ENCODE measurements at places on chromosomes 12 and 14.

GRCh38 chr12:127570793-127571360, 696.1 kb upstream of the TMEM132C start:
- no peak for DNase-seq

DNA sequence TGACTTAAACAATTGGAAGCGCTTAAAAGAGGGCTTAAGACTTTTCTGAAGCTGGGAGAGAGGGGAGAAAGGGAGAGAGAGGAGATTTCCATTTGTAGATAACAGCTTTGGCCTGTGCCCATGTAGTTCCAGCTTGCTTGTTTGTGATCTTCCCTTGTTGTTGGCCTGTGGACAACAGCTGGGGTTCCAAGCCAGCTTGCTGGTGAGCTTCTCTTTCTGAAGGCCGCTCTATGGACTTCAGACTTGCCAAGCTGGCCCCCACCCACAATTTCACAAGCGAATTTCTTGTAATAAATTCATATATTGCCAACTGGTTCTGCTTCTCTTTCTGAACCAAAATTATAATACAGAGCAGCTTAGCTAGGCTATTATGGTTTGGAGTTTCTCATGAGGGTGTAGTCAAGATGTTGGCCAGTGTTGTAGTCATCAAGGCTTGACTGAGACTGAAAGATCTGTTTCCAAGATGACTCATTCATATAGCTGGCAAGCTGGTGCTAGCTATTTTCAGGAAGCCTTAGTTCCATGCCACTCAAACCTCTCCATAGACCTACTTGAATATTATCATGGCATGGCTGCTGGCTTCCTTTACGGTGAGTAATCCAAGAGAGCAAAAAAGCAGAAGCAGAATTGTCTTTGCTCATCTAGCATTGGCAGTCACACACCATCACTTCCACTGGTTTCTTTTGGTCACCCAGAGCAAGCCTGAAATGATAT, 89.4 kb downstream of the ATP23 start:
- peak; percentile 18 for DNase-seq

GRCh38 chr12:79674629-79675028, 16.1 kb downstream of the PAWR start:
- no peak for DNase-seq

GRCh38 chr12:38886064-38886463, 19.3 kb downstream of the CPNE8 start:
- peak; percentile 8 for DNase-seq

- no peak for DNase-seq
These were observed 57.2 kb downstream of the LRRC74A start for GRCh38 chr14:76883447-76883846.

DNA sequence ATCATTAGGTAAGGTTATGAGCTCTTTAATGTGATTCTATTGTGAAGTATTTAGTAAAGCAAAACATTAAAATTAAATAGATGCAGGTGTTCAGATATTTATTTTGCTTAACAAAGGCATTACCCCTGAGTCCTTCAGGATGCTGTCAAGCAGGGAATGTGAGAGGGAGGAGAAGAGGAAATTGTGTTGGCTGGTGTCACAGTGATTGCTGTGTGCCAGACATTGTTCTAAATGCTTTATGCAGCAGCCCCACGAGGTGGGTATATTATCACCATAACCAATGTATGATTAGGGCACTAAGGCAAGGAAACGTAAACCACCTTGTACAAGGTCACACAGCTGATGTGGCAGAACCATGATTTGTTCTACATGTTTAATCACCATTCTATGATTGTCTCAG, 80.1 kb downstream of the STAB2 start:
- no peak for DNase-seq

- DNase-seq: no peak
These were observed 5.1 kb downstream of the ERBB3 start for GRCh38 chr12:56084958-56085543.

DNA sequence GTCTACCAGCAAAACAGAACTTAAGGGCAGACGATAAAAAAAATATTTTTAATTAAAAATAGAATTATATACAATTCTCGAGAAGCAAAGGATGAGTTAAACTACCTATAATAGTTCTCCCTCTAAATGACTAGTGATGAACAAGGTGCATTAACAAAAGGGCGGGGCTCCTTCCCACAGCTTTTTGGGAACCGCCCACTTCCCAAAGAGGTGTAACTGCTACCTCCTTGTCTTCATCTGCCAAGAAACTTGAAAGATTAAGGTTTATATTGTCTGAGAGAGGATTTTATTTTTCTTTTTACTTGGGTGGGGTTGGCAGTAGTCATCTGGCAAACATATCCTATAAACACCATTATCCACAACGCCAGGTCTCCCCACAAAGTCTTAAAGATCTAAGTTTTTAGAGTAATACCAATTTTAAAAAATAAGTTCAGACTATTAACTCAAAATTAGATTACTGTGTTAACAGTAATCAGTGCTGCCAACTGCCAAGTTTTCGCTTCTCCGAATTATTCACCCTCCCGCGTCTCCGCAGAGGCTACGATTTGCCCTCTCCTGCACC, 938 bp downstream of the RALGAPA1 start:
- DNase-seq: peak; percentile 21

- peak; percentile 3 for DNase-seq
These were observed 720 bp upstream of the FGF6 start for GRCh38 chr12:4446335-4446734.

DNA sequence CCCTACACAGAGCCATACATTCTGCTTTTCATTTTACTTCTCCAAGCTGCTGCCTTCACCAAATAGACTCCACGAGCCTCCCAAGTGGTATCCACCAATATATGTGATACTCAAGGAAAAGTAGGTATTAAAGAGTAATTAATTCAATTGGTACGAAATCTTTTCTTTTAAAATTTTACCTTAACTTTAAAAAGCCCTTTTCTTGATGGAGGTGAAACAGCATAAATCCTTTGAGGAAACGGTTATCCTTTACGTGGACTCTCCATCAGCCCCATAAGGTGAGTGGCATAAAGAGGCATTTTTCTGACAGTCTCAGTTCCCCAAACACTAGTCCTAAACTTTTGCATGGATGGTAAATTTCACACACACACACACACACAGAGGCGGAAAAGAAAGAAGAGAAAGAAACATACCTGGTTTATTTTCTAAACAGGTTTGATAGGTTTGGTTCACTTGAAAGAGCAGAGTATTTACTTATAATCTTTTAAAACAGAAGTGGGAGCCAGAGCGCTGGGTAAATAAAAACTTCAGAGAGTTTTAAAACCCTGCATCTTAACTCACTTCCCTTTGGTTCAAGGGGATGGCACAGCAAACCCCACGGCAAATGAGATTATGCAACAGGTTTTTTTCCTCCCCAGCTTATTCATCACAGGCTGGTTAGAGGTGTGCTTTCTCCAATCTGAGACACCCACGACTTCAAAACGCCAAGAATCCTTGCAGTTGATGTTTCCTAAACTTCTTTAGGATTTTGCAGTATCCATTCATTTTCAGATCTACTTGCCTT, 1.9 kb downstream of the DUSP16 start:
- DNase-seq: peak; percentile 58

GRCh38 chr12:132838410-132839080, 9.9 kb upstream of the GOLGA3 start:
- no peak for DNase-seq

DNA sequence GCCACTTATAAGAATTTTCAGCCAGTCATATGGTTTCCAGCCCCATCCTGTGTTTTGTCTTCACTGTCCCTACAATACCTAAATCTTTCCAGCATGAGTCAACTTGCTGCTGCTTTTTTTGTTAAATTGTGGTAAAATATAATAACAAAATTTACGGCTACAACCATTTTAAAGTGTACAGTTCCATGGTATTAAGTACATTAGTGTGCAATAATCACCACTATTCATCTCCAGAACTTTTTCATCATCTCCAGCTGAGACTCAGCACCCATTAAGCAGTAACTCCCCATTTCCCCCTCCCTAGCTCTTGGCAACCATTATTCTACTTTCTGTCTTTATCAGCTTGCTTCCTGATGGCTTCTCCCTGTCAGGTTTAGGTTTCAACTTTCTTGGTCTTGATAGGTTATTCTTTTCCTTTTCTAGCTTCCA, 39.1 kb downstream of the FRS2 start:
- DNase-seq: no peak

- DNase-seq: no peak
These were observed 30.0 kb upstream of the STAB2 start for GRCh38 chr12:103556890-103557627.

DNA sequence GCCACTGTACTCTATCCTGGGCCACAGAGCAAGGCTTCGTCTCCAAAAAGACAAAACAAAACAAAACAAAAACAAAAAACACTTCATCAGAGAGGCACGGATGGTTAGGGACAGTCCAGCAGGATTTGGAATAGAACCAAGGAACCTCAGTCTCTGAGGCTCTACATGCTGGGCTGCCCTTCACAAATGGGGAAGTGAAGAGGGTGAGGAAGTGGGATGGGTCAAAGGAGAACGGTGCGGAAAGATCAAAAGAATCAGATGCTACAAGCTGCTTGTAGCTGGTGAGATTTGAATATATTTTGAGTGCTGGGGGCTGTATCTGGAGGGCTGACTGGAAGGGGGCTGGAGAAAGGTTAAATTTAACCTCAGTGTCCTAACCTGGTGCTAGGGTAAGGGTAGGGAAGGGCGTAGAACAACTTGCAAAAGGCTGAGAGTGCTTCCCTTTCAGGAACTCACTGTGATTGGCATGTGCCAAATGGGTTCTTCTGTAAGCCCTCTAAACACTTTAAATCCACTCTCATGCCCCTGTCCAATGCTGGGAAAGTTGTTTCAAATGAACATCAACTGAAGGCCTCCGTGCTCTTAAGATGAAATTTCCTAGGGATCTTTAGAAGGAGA, 4.6 kb downstream of the FOXJ2 start:
- DNase-seq: no peak

- no peak for DNase-seq
These were observed 282.7 kb downstream of the CACNA1C start for GRCh38 chr12:2335513-2335912.

- no peak for DNase-seq
These were observed 69.0 kb downstream of the IFT81 start for GRCh38 chr12:110193196-110193595.

GRCh38 chr14:38989922-38990546, 113.0 kb downstream of the SEC23A start:
- no peak for DNase-seq

- peak; percentile 57 for DNase-seq
These were observed 15.4 kb downstream of the TRIM9 start for GRCh38 chr14:51079489-51079888.

DNA sequence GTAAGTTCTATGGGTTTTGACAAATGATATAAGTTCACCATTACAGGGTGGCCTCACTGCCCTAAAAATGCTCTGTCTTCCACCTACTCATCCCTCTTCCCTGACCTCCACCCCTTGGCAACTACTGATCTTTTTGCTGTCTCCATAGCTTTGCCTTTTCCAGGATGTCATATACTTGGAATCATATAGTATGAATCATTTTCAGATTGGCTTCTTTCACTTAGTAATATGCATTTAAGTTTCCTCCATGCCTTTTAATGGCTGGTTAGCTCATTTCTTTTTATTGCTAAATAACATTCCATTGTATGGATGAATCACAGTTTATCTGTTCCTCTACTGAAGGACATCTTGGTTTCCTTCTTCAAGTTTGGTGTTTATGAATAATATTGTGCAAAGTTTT, 14.0 kb upstream of the PEX5 start:
- no peak for DNase-seq
